ENCODE measurements at places on chromosomes 5 and 9.

DNA sequence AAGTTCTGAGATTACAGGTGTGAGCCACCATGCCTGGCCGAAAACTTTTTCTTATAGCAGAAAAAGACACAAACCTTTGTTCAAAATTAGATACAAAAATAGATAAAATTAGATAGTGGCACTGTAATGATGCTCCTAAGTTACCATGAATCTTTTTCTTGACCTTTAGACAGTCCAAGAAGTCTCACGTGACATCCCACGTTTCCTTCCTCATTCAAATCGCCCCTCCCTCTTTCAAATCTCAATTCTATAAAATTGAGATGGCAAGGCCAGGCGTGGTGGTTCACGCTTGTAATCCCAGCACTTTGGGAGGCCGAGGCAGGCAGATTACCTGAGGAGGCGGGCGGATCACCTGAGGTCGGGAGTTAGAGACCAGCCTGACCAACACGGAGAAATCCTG is 7.7 kb upstream of the ZCCHC10 start:
- DNase-seq, result no peak

DNA sequence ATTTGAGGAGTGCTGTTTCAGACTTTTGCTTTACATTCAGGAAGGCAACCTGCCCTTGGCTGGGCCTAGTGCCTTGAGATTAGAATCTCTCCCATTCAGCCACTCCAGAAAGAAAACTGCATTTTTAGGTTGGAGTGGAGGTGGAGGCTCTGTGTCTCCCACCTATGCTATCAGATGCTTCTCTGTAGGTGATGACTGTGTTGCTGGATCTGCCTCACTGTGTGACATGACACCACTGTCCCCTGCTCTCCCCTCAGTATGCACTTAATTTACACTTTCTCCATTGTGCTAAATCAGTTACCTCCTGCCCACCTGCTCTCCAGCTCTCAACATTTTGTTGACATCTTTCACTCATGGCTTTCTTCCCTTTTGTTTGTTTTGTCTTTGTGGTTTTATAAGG is 265.8 kb downstream of the TENT4A start:
- no peak for DNase-seq

DNA sequence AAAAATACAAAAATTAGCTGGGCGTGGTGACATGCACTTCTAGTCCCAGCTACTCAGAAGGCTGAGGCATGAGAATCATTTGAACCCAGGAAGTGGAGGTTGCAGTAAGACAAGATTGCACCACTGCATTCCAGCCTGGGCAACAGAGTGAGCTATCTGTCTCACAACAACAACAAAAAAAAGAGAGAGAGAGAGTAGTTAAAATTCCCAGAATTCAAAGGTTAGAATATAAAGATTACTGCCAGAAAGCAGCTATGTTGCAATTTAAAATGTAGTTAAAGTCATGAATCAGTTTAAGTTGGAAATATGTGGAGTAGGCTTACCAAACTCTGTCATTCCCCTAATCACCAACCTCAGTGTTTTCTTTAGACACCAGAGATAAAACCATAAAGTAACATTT is 58.7 kb upstream of the SUSD1 start:
- no peak for DNase-seq

DNA sequence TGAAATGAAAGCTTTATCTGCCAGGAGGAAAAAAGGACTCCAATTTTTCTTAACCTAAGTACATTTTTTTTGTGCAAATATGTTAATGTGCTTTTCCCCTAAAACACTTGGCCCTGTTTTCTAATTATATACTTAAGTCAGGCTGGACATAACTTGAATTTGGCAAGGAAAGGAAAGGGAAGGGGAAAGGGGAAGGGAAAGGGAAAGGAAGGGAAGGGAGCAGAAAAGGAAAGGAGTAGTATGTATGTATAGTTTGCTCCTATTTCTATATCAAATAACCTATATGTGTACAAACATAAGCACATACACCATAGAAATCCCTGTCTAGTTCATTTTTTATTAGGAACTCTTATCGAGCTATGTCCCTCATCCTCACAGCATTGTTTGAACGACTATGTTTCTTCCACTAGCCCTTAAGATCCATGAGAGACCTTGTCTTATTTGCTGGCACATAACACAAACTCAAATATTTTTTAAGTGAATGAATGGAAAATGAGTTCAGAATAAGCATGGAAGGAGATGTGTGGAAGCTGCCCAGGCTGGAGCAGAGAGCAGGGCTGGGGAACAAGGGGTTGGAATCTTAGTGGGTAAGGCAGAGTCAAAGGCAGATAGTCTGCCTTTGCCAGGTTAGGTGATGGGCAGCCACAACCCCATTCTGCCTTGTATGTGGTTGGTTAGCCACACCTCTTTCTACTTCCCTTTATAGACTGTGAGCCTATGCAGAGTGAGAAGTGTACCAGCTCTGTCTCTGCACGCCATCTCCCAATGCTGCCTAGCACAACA is 70.0 kb downstream of the KLHL3 start:
- peak; percentile 38 for DNase-seq

- DNase-seq, result no peak
Measured at GRCh38 chr9:136808806-136809158, 1.0 kb downstream of the RABL6 start.

DNA sequence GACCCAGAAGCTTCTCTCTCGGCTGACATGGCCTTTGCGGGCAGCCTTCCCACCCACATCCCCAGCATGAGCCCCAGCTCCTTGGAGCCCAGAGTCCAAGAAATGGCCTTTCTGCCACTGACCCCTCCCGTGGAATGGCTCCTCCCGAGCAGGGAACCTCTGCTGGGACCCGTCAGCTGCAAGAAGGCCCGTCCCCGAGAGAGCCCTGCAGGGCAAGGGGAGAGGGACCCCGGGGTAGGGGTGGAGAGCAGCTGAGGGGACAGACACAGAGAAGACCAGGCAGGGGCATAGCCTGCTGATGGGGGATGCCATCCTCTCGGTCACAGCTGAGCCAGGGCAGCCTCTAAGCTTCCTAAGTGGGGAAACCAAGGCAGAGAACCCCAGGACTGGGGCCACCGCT is 11.2 kb upstream of the NOTCH1 start:
- DNase-seq, result no peak

DNA sequence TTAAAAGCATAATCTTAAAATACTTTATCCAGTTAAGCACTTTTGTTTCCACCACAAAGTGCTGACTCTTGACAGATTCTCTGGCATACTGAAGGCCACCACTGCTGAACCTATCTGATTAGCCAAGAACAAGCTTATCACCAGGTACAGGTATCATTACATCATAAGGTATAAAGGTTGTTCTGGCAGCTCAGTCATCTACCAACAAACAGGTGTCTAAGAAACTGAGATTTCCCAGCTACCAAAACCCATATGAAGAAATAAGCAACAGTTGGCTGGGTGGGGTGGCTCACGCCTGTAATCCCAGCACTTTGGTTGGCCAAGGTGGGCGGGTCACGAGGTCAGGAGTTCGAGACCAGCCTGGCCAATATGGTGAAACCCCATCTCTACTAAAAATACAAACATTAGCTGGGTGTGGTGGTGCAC is 5.0 kb downstream of the MTMR12 start:
- DNase-seq, result no peak

- DNase-seq, result no peak
Measured at GRCh38 chr5:149015561-149015960, 47.3 kb downstream of the SH3TC2 start.

DNA sequence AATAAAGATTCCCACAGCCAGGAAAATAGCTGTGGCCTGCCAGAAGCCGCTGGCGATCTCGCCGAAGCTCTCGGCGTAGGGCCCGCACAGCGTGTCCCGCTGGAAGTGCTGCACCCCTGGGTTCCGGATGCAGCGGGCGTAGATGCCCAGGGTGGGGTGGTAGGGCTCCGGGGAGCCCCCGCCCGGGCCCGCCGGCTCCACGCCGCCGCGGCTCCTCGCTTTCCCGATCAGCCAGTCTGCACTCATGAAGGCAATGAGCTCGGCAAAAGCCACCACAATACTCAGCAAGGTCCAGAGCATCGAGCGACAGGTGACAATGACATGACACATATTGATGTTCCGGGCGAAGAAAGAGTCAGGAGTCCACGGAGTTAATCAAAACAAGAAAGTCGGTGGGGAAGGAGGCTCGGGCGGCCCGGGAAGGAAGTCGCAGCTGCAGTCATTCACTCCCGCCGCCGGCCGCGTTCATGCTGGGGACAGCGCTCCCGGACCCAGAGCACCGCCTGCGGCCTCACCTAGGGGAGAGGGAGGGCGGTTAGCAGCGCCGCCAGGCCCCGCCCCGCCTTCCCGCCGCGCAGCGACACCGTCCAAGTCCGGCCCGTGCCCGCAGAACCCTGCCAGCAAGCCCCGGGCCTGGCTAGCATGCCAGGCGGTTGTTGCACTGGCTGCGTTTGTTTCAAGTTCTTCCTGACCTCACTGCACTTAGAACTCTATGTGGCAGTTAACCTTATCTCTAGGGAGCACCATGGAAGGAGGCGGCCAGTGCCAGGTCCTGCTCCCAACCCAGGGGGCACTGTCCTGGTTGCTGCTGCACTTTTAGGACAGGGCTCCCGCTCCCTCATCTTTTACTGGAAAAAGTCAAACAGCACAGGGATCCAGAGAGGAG is 138.4 kb downstream of the LHFPL2 start:
- DNase-seq, result peak; percentile 56

DNA sequence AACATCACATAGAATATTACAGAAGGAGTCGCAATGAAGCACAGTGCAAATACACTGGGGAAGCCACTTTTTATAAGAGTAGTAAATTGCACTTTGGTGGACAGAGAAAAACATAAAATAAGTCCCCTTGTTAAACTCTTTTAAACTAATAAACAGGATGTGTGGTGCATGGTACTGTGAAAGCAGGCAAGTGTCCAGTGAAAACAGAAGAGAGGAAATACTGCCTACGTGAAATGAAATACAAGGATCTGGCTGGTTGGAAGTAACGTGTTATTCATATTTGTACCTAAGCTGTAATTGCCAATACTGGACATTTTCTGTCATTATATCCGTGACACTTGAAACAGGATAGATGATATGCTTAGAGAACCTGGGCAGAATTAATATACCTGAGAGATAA is 191.9 kb upstream of the SLC27A6 start:
- no peak for DNase-seq

DNA sequence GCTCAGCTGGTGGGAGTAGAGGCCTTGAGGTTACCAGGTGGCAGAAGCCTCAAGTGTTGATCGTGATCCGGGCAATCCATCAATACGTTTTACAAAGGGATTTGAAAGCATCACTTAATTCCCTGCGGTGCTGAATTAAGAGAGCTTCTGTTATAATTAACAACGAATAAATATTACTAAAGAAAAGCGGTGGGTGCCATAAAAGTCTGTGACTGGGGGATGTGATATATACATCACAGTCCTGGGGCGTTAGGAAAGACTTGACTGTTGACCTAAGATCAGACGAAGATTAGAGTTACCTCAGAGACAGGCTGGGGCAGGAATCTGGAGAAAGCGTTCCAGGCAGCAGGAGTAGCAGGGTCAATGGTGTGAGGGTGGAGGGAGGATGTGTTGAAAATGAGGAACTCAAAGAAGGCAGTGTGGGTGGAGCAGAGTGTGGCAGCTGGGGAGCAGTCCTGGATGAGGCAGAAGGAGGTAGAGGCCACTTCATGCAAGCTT is 6.7 kb upstream of the C5orf63 start:
- no peak for DNase-seq

- DNase-seq, result no peak
Measured at GRCh38 chr5:148267962-148268361, 632 bp upstream of the SPINK13 start.
